Smooth muscle cell of the pulmonary artery (primary cell): ENCODE measurements at places on chromosomes 1 and 21. TPM values are rescaled to one million over a fixed set of nuclear protein-coding genes. Genes with fewer than 3 reads are reported as not detected.

Gene CCNL2
- total RNA-seq, result 125 and 214 TPM in 2 replicates

Gene DYNLT5
- 0.46 and 0.65 TPM in 2 replicates for total RNA-seq

Gene PALMD
- 2.6 and 14.5 TPM in 2 replicates for total RNA-seq

Gene SPRR2B
- total RNA-seq, result not detected in 2 replicates

Gene KRTAP11-1
- not detected in 2 replicates for total RNA-seq

Gene CEP104
- total RNA-seq, result 42.4 and 44.6 TPM in 2 replicates
